Activated naive CD4-positive, alpha-beta T cell (primary cell): ENCODE measurements at places on chromosomes 12 and 14.

GRCh38 chr12:19895246-19896020, 456.1 kb downstream of the AEBP2 start:
- DNase-seq, result no peak

GRCh38 chr14:52129721-52130120, 60.9 kb upstream of the NID2 start:
- no peak for DNase-seq

GRCh38 chr12:22283006-22283506, 51.5 kb downstream of the ST8SIA1 start:
- DNase-seq, result no peak

DNA sequence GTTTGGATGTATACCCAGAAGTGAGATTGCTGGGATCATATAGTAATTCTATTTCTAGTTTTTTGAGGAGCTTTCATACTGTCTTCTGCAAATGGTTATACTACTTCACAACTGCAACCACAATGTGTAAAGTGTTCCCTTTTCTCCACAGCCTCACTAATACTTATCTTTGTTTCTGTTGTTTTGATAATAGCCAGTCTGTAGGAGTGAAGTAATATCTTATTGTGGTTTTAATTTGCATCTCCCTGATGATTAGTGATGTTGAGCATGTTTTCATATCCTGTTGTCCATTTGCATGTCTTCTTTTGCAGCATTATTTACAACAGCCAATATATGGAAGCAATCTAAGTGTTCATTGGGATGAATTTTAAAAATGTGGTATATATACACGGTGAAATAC, 29.9 kb downstream of the GABARAPL1 start:
- DNase-seq, result no peak
